ENCODE measurements at places on chromosomes 2 and 18.

DNA sequence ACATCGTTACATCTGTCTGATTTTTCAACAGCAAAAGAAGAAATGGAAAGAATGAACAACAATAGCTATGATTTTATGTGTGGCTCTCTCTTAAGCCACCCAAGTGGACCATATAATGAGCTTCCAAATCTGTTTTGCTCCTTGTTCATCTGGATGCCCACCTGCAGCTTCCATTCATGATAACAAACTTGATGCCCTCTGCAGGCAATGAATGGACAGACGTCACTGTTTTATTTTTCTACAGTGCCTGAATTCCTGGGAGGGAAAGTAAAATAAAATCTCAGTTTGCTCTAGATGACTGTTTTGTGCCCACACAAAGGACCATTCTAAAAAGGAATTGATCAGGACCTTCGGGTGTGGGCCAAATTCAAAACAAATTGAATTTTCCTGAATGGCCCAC is 5.0 kb downstream of the MREG start:
- no peak for DNase-seq

- peak; percentile 1 for DNase-seq
Observed at GRCh38 chr2:234348081-234348480, 148.8 kb downstream of the ARL4C start.

DNA sequence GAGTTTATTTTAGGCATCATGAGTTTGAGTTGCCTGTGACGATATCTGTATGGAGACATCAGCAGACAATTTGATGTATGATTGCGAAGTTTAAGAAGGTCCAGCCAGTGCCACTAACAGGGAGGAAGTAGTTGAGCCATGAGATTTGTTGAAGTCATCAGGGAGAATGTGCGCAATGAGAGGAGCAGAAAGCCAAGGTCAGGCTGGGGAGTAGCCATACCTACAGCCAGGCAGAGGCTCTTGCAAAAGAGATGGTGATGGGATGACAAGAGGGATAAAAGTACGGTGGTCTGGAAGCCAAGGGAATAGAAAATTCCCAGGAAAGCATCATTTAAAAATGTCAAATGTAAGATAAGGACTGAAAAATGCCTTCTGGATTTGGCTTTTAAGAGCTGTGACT is 51.2 kb downstream of the LIMS1 start:
- DNase-seq = no peak

- DNase-seq = no peak
Observed at GRCh38 chr18:7980656-7981055, 413.5 kb downstream of the PTPRM start.

DNA sequence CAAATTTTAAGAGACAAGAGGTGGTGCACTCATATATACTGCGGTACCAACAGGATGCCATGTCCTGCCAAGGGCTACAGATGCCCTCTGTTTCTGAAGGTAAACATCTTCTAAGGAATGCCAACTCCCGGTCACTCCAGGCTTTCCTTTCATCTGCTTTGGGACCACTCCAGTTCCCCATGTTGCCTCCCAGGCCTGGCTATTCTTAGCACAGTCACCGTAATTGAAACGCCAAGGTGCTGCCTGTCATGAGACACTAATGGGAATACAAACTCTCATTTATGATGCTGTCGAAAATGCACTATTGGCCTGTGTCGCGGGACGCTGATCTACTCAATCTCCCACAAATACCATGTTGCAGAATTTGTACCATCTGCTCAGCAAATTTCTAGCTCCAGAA is 79.6 kb downstream of the KLF7 start:
- no peak for DNase-seq

- no peak for DNase-seq
Observed at GRCh38 chr2:191105082-191105481, 45.7 kb downstream of the STAT4 start.

All from NAMALWA (cell line).